ENCODE measurements at places on chromosomes 5 and 9.

- no peak for DNase-seq
Observed at GRCh38 chr5:133269691-133270090, 217.9 kb downstream of the HSPA4 start.

- no peak for DNase-seq
Observed at GRCh38 chr5:10565785-10566542, 2.1 kb downstream of the ANKRD33B start.

GRCh38 chr9:6852243-6852963 lies 94.6 kb downstream of the KDM4C start:
- DNase-seq, result no peak

- no peak for DNase-seq
Observed at GRCh38 chr9:114203410-114204140, 48.2 kb downstream of the COL27A1 start.

DNA sequence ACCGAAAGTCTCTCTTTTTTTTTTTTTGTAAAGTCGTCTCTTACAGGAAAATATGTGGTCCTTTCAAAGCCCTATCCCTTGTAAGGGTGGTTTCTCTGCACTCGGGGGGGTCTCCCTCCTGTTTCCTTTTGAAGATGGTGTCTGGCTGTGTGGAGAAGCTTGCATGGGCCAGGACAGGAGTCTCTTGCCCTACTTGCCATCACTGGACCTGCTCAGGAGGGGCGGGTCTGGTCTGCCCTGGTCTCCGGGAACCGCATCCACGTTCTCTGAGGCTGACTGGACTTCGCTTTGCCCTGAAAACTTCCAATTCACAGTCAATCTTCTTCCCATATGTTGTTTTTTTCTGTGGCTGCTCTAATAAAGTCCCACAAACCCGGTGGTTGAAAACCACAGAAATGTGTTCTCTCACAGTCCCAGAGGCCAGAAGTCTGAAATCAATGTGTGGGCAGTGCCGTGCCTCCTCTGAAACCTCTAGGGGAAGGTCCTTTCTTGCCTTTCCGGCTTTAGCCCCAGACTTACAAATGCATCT lies 92.9 kb upstream of the IER5L start:
- DNase-seq, result no peak

DNA sequence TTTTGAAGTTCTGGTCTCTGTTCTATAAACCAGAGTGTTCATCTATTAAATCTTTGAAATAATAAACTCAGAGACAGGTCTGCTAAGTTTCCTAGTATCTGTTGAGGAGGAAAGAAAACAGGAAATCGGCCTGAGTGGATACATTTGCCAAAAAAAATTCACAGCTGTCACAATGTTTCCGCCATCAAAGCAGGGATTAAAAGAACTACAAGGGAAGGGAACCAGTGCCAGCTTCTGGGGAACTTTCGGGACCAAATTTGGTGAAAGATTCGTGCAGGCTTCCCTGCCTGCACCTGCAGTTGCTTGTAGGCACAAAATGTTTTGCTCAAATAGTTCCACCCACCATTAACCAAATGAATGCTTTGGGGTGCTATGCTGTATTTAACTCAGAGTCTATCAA lies 267.5 kb downstream of the MSX2 start:
- DNase-seq, result no peak

DNA sequence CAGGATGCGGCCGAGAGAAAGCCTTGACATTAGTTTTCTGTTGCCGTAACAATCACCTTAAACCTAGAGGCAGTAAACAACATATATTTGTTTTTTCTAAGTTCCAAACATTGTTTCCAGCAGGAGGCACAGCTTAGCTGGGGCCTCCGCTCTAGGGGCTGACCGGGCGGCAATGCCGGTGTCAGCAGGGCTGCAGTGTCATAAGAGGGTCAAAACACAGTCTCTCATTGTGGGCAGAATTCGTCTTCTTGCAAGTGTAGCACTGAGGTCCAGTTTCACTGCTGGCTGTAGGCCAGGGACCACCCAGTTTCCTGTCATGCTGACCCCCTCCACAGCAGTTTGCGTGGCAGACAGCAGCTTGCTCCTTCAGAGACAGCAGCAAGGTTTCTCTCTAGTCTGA lies 186.2 kb downstream of the PJA2 start:
- no peak for DNase-seq

GRCh38 chr5:132485641-132486317 lies 4.8 kb downstream of the IRF1 start:
- DNase-seq, result peak; percentile 4

- DNase-seq, result peak; percentile 76
Observed at GRCh38 chr5:963673-964531, 44.7 kb upstream of the NKD2 start.

DNA sequence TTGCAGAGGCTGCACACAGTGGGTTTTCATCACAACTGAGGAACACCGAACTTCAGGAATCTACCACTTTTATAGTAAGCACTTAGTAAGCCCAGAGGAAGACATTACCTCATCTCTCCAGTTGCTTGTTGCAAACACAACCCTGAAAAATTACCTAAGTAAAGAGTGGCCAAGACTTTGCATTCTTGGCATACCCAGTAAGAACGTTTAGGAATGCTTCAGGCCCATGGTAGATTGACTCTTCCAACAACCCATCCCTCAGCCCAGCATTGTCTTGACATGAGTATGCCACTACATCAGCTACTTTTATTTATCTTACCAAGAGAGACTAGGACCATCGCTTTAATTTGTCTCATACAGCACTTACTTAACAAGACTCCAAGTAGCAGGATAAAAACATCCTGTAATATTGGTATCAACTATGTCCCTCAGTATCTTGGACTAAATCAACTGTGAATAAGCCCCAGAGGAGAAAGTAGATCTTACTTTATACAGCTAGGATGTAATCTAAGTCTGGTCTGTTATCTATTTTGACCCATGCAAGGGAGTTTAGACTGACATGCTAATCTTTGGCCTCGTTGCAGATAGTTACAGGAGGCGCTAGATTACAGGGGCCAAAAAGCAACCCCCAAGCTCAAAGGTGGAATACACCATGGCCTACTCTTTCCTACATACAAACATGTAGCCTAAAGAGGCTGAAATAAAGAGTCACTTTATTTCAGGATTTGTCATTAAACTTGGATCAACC lies 114.9 kb downstream of the INVS start:
- no peak for DNase-seq

DNA sequence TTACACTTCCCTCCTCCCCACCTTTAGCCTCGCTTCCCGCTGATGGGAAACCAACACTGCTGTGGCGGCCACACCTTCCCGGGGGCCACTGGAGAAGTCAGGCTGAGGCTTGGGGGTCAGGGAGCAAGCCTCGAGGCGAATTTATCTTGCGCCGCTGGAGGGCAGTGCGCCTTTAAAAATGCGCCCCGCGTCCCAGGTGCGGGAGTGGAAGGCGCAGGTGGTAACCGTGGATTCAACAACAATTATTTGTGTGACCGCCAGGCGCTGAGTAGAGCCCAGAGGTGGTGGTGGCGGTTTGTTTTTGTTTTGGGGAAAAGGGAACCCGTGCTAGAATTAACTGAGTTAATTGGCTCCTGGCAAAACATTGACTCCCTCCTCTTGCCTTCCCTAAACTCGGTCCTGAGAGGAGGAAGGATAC lies 1.1 kb downstream of the CFAP77 start:
- peak; percentile 50 for DNase-seq

GRCh38 chr5:73496984-73497457 lies 1.2 kb upstream of the BTF3 start:
- no peak for DNase-seq

DNA sequence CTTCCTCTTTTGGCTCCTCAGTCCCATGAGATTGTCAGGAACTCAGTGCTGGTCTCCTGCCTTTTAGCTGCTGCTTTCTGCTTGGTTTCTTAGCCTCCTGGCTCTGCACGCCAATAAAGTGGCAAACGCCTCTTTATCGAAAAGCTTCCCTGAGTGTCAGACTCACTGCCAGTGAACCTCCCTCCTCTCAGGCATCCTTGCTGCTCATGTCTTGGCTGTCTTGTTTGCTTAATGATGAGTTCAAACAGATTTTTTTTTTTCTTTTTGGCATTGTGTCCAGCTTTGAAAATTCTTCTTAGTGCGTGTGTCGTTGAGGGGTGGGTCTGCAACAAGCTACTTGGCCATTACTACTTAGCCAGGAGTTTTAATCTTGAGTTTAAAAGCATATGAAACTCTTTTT lies 14.9 kb downstream of the RASGRF2 start:
- no peak for DNase-seq

- DNase-seq, result no peak
Observed at GRCh38 chr9:120767451-120767850, 25.8 kb downstream of the FBXW2 start.

DNA sequence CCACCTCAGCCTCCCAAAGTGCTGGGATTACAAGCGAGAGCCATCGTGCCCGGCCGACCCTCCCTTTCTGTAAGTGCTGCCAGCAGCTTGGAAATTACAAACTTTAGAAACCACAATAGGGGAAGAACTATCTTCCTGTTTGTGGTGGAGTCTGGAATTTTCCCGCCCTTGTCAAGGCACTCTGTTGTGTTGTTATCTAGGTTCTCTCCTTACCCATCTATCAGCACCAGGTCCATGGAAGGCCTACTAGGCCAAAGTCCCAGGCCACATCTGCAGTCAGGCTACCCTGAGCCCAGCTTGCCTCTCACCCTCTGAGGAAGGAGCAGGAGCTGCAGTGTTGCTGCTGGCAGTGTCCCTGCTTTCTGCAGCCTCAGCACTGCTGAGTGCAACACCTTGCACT lies 214.9 kb downstream of the MCTP1 start:
- DNase-seq, result no peak

- no peak for DNase-seq
Observed at GRCh38 chr5:41526699-41527098, 16.3 kb upstream of the PLCXD3 start.

DNA sequence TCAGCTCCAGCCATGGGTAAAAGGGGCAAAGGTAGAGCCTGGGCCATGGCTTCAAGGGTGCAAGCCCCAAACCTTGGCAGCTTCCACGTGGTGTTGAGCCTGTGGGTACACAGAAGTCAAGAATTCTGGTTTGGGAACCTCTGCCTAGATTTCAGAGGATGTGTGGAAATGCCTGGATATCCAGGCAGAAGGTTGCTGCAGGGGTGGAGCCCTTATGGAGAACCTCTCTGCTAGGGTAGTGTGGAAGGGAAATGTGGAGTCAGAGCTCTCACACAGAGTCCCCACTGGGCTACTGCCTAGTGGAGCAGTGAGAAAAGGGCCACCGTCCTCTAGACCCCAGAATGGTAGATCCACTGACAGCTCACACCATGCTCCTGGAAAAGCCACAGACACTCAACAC lies 117.1 kb downstream of the NREP start:
- DNase-seq, result no peak

- no peak for DNase-seq
Observed at GRCh38 chr5:149761461-149761860, 31.4 kb downstream of the PPARGC1B start.

- no peak for DNase-seq
Observed at GRCh38 chr9:105338308-105338707, 93.9 kb downstream of the SLC44A1 start.

DNA sequence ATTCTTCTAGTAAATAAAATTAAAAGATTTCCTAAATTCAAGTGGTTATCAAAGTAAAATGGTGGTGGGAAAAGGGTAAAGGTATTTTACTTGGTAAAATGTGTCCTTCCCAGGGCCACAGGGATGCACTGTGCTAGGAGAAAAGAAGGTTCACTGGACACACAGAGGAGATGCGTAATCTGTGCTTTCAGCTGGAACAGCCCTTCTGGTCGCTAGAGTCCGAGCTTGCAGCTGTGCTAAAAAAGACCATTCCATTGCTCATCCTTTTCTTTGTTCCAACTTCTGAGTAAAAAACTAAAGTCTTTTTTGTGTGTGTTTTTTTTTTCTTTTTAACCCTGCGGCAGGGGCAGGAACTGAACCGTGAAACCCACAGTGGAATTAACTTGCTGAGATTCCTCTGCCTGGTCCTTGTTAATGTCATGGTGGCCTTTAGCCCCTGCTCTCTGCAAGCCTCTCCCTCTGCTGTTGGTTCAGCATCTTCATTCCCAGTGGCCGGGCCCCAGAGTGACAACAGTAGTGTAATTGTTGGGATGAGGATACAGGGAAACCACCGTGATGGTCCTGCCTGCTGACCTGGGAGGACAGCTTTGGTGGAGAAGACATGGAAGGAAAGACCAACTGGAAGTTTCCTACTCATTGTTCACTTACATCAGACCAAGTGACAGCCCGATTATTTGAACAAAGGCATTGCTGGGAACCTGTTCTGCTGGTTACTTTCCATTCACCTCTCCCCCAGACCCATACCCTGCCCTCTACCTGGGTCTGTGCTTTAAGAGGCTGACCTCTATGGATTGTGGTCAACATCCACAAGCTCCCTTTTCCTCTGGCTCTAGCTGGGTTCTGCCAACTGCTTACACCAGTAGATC lies 31.9 kb upstream of the FSTL4 start:
- DNase-seq, result no peak

DNA sequence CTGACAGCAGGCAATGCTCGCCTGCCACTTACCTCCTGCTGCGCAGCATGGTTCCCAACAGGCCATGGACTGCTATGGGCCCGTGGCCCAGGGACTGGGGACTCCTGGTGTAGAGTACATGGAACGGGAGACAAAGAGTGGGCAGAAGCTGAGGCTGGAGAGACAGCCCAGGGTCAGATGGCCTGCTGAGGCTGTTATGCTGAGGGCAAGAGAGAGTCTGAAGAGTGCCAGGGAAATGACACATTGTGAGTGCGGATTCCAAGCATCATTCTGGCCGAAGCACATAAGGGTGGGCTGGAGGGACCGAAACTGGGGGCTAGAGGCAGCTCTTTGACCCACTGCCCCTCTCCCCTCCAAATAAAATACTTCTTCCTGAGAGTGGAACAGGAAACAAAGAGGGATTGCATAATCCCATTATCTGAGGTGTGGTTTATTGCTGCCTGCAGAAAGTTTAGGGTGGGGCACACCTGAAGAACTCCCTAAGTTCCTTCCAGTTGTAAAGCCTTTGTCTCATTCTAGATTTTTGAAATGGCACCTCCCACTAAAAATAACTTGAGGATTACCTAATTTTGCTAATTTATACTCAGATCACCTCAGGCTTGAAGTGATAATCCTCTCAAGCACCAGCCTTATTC lies 158.1 kb downstream of the ATP10B start:
- no peak for DNase-seq

DNA sequence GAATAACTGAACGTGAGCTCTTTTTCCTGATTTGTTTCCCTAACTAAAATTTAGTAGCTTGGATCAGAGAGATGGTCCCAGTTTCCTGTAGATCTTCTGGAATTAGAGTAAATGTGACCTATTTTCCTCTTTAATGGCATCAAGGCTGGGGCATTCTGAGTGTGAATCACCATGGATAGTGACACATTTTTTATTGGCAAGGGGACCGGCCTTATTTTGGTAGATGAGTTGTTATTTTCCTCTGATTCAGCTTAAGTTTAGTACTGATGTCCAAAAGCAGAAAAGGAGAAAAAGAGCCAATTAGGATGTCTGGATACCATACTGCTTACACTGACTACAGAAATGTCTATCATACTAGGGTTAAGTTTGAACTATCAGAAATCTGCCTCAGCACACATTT lies 68.1 kb downstream of the RNF38 start:
- no peak for DNase-seq

DNA sequence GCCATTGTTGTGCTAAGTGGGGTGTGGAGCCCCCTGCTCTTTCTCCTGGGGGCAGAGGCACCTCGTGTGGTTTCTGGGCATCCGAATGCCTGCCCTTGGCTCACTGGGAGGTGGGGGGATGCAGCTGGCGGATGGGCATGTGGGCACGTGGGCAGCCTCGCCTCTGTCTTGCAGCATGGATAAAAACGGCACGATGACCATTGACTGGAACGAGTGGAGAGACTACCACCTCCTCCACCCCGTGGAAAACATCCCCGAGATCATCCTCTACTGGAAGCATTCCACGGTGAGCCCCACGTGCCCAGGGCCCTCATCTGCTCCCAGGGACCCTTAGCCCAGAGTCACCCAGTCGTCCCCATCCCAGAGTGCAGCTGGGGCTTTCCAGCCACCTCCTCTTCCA lies 25.3 kb downstream of the PTGES2 start:
- DNase-seq, result peak; percentile 38

GRCh38 chr5:141633871-141634561 lies 2.6 kb downstream of the HDAC3 start:
- no peak for DNase-seq

Data from heart left ventricle (tissue), 16 donors.